Left lung (tissue), 14 donors: ENCODE measurements at places on chromosomes 2 and 18. TPM values are rescaled to one million over a fixed set of nuclear protein-coding genes. Genes with fewer than 3 reads are reported as not detected.

GRCh38 chr18:9968081-9968848, 54.4 kb downstream of the VAPA start:
- no peaks in the 10 kb centered on the region for H3K27me3 ChIP-seq
- no peak for DNase-seq
- H3K4me1 ChIP-seq: peaks cover 6% of the 10 kb centered on the region
- no peaks in the 10 kb centered on the region for H3K36me3 ChIP-seq

DNA sequence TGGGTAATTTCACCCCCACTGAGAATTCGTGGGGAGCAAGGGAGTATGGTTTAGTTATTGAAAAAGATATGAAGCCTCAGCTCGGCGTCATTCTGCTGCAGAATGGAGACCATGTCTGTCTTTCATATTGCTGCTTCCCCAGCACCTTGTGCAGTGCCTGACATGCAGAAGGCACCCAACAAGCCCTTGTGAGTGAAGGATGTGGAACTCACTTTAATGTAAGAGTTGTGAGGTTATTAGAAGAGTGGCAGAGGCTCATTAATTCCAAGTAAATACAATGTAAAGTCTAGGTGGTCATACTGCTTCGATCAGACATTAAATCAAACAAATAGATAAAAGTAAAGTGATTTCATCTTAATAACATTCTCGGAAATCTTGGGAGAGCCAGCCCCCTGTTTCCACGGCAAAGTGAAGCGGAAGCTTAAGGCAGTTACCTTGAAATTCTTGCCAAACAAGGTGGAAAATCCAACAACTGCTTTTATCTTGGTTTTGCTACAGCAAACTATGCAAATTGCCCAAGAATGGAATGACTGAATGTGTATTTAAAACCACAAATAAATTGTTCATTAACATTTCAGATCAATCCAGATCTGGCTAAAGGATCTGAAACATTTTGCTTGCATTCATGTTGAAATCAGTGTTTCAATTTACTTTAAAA, 9.6 kb downstream of the CFAP221 start:
- H3K4me1 ChIP-seq: no peaks in the 10 kb centered on the region
- no peaks in the 10 kb centered on the region for H3K36me3 ChIP-seq
- peak overlapping the region; percentile 79 for H3K27ac ChIP-seq

- no peak overlapping the region for H3K27ac ChIP-seq
- no peaks in the 10 kb centered on the region for H3K4me1 ChIP-seq
- H3K36me3 ChIP-seq: peaks cover 4% of the 10 kb centered on the region
- H3K4me3 ChIP-seq: no peak overlapping the region
- H3K27me3 ChIP-seq: no peaks in the 10 kb centered on the region
- no peak for DNase-seq
Observed at GRCh38 chr2:73859721-73860586, 31.2 kb downstream of the STAMBP start.

DNA sequence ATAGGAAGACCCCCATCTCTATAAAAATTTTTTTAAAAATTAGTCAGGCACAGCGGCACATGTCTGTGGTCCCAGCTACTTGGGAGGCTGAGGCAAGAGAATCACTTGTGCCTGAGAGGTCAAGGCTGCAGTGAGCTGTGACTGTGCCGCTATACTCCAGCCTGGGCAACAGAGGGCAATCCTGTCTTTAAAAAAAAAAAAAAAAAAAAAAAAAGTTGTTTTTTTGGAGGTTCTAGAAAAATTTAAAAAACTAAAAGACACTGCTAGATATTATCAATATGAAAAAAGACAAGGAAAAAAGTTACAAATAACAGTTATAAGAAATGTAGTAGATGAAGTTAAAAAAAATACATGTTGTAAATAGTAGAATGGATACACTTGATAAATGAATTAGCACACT, 56.1 kb upstream of the C2orf15 start:
- peak; percentile 5 for DNase-seq
- no peaks in the 10 kb centered on the region for H3K27me3 ChIP-seq
- no peak overlapping the region for H3K4me3 ChIP-seq
- H3K36me3 ChIP-seq: no peaks in the 10 kb centered on the region

DNA sequence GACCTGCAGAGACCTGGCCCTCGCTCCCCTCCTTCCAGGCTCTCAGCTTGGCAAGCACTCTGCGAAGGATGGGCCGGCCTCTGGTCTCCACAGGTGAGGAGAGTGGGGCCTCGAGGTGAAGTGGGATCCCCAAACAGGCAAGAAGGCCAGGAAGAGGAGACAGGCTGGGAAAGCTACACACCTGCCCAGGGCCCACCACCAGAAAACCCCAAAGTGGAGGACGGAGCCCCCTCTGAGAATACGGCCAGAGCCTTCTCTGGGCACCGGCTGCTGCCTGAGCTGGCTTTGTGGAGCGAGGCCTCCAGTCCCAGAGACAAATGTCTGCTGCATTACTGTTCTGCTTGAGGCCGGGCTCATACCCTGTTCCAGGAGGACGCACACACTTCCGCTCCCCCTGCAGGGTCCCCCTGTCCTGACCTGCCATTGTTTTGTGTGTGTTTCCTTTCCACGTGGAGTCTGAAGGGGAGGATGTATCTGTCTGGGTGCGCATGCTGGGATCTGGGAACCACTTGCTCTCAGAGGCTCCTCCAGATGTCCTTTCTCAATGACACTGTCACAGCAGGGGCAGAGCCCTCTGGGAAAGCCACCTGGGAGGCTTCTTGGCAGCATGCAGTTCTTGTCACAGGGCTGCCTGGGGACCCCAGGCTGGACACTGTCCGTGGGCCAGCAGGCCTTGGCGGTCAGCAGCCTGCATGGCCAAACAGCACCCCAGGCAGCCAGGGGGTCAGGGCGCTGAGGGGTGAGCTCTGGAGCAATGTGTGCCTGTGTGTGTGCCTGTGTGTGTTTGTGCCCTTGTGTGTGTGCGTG, 20.8 kb downstream of the KCNF1 start:
- H3K4me3 ChIP-seq: no peak overlapping the region
- H3K27me3 ChIP-seq: no peaks in the 10 kb centered on the region
- H3K27ac ChIP-seq: no peak overlapping the region
- DNase-seq: peak; percentile 84

DNA sequence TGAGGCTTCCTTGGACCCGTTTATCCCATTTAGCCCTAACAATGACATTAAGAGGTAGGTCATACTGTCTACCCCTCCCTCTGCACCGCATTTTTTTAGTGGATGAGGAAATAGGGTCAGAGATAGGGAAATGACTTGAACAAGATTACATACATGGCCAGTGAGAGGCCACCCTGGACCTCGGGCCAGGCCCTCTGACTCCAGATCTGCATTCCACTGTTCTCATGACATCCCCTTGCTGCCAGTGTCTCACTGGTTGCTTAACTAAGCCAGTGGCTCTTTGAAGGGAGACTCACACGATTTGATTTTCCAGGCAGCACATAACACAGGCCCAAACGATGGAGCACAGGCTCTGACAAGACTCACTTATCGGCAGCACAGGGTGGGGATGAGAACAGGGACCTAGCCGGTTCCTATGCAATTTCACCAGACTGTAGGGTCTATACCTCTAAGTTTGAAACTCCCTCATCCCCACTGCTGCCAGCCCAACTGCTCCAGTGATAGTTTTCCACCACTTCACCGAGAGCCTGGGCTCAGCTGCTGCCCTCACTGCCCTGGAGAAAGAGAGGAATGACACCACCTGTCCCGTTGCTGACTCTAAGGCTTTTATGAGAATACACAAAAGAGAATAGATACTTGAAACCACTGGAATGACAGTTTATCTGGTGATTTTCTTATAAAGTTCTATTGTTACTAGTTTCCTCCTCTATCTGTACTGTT, 82.5 kb downstream of the TMEM247 start:
- no peak for DNase-seq
- H3K4me1 ChIP-seq: peaks cover 39% of the 10 kb centered on the region
- no peak overlapping the region for H3K4me3 ChIP-seq
- H3K27me3 ChIP-seq: no peaks in the 10 kb centered on the region

- no peaks in the 10 kb centered on the region for H3K27me3 ChIP-seq
- H3K4me3 ChIP-seq: no peak overlapping the region
- H3K27ac ChIP-seq: no peak overlapping the region
Observed at GRCh38 chr18:47470941-47471340, 219.5 kb upstream of the SKOR2 start.

DNA sequence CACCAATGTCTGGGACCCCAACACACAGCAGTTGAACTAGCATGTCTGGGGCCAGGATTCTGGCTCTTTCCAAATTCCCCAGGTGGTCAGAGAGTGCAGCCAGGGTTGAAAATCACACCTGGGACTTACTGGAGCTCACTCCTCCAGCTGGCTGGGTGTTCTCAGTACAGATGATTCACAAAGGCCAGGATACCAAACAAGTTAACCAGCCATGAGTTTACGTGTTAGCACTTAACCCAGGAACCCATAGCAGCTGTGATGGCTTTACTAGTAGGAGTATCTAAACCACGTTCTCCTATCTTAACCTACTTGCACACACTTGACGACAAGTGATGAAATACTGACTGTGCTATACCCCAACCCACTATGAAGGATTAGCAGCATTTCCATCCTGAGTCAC, 222.8 kb downstream of the FBXO15 start:
- no peak overlapping the region for H3K27ac ChIP-seq
- no peak for DNase-seq
- no peaks in the 10 kb centered on the region for H3K27me3 ChIP-seq
- H3K36me3 ChIP-seq: no peaks in the 10 kb centered on the region
- H3K4me3 ChIP-seq: no peak overlapping the region

DNA sequence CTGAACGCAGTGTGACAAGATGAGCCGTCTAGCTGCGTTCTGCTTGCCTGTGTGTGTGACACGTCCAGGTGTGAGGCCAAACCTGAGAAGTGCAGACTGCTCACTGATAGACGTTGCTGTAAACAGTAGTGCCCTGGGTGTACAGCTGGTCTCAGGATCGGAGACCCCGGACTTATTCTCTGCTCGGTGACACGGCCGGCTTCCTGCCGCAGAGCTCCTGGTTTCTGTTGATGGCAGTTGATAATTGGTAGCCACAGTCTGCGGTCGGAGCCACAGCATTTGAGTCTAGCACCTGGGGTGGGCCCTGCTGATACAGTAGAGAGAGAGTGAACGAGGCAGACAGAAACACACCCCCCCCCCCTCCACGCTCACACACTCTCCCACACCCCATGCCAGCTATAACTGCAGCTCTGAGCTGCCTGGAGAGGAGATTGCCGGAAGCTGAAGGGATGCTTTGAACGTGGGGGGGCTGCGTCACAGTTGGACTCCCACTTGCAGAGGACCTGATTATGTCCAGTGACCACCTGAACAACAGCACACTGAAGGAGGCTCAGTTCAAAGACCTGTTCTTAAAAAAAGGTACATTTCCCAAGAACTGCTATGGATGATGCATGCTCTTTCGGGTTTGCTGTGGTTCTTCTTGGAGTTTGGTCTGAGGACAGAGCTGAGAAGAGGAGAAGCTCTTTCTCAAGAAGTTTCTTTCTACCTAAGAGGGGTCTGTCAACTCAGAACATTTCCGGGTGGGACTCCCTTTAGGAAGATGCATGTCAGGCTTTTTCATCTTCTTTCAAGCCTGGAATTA, 114.0 kb downstream of the FAM210A start:
- no peaks in the 10 kb centered on the region for H3K27me3 ChIP-seq
- peak; percentile 9 for DNase-seq
- H3K4me1 ChIP-seq: peaks cover 13% of the 10 kb centered on the region
- no peak overlapping the region for H3K27ac ChIP-seq

SRD5A2 gene
- 0.99 TPM for total RNA-seq

PIEZO2 gene
- total RNA-seq: 40.3 TPM

SLC20A1 gene
- total RNA-seq: 40.5 TPM

E2F6 gene
- total RNA-seq: 15.4 TPM
